EH (cell line): ENCODE measurements at places on chromosomes 6 and 20.

DNA sequence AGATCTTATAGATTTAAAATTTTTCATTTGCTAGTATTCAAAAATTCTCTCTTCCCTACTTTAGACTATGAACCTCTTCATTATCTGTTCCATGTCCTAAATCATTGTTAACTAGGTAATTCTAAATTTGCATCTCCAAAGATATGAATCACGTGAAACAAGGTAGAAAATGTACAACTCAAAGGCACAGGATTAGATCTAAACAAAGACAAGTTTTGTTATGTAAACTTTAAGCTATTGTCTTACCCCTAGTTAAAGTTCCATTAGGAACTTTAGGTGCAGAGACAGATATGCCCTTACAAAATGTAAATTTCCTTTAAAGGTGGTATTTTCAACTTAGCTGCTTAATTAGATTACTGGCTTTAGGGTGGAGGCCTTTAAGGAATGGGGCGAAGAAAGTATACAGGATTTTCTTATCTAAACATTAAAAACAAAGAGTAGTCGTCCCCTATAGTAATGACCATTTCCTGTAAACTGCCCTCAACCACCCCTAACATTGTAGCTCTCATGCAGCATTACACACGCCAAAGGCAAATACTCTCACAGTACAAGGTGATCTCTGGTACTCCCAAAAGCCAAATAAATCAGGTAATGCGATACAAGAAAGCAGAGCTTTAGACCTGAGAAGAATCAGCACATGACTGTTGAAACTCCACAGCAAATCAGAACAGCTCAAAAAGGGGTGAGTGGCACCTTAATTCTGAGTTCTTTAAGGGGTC, 57.4 kb upstream of the MRAP2 start:
- no peak for DNase-seq

DNA sequence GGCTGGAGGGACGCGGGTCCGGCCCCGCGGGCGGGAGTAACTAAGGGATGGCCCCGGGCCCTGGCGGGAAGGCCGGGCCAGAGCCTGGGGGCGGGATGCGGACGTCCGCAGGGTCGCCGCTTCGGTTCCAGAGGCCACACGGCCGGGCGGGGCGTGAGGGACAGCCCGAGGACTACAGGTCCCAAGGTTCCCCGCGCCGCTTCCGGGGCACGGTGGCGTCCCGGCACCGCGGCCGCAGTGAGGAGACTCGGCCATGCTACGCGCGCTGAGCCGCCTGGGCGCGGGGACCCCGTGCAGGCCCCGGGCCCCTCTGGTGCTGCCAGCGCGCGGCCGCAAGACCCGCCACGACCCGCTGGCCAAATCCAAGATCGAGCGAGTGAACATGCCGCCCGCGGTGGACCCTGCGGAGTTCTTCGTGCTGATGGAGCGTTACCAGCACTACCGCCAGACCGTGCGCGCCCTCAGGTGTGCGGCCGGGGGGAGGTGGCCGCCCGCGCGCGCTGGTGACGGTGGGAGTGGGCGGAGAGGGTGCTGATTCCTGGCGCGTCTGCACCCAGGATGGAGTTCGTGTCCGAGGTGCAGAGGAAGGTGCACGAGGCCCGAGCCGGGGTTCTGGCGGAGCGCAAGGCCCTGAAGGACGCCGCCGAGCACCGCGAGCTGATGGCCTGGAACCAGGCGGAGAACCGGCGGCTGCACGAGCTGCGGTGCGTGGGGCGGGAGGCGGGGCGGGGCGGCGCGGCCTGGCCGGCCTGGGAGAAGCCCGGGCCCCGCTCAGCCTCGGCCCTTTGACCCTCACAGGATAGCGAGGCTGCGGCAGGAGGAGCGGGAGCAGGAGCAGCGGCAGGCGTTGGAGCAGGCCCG, at the start of gene MRPS26:
TSS of gene MRPS26 (plus strand) at position 237 of the 861 bp plus-strand sequence. CDS start at position 254, 17 bp downstream.
- peak; percentile 89 for DNase-seq

- peak; percentile 3 for DNase-seq
Measured at GRCh38 chr6:149990661-149991471, 27.1 kb downstream of the ULBP1 start.

DNA sequence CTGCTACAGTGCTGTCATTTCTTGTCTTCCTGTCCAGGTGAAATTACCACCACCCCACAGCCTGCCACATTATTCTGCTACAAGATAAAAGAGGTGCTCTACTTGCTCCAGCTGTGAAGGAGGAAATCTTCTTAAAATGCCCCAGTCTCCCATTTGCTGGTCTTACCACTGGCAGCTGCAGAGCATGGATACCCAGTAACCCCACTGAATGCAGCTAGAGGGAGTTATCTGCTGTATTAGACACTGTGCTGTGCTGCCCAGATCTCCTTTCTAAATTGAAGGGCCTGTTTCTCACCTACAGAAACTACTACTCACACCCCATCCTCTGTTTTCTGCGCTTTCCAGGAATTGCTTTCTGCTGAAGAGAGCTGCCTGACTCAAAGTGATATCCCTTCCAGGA, 517.8 kb downstream of the PKHD1 start:
- DNase-seq, result no peak

- peak; percentile 24 for DNase-seq
Measured at GRCh38 chr6:35015996-35016395, 125.1 kb downstream of the TCP11 start.

GRCh38 chr6:122947355-122947754, 48.7 kb upstream of the CLVS2 start:
- no peak for DNase-seq

DNA sequence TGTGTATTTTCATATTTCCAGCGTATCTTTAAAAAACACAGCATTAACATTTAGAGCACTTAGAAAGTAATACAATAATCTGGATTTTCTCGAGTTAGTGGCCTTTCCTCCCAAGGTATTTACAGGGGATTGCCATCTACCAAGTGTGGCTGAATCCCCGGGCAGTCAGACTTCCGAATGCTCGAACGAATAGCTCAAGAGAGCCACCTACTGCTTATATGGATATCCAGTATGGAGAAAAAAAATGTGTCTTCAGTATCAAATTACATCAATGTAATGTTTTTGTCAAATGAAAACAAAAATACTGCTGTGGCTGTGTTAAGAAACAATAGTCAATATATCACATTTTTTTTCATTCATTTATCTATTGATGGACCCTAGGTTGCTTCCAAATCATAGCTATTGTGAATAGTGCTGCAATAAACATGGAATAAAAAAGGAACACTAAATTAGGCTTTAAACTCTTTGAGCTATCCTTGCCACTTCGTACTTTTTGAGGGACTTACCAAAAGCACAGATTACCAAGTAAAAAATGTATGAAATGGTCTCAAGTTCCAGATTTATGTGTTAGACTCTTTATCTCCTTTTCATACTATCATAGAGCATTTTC, 654.5 kb upstream of the PTCHD4 start:
- DNase-seq, result peak; percentile 66

DNA sequence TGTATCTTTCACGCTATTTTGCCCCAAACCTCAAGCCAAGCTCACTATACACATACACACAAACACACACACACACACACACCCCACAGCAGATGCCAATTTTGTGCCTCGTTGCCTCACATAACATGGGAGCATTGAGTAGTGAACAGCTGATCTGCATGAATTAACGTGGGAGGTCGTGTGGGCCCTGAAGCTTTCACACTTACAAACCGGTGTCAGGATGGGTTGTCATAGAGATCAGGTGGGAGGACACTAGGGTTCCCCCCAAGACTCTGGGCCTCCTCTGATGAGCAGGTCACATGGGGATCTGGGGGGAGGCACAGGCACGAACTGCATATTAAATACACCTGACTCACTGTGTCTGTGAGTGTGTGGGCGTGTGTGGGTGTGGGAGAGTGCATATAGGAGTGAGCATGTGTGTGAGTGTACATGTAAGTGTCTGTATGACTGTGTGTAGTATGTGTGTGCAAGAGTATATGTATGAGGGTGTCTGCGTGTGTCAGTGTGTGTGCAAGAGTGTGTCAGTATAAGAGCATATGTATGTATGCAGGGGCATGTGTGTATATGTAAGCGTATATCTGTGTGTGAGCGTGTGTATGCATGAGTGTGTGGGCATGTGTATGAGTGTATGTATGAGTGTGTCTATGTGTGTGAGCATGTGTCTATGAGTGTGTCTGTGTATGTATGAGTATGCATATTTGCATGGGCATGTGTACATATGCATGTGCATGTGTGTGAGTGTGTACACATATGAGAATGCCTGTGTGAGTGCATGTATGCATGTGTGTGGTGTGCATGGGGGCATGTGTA, 370.4 kb downstream of the PREX1 start:
- no peak for DNase-seq

DNA sequence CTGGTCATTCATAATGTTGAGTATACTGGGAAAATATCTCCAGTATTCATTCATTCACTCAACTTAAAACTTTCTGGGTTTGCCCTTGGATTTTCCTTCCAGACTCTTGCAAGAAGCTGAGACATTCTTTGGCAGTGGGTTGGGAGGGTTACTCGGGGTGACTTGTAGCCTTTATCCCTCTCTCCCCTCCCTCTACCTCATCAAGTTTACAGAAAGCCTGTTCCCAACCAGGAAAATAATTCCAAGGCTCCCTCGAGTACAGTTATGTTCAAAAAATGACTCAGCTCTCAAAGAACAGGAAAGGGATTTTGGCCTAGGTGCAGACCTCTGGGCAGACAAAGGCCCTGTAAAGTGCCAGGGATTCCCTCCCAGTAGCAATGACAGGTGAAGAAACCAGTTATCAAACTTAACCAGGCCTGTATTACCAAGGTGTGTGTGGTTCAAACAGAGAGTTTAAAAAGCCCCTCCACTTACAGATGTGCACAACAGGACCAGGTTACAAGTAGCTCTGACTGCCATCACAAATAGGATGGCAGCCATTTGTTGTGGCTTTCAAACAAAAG, 22.2 kb downstream of the FKBP1A start:
- peak; percentile 54 for DNase-seq

DNA sequence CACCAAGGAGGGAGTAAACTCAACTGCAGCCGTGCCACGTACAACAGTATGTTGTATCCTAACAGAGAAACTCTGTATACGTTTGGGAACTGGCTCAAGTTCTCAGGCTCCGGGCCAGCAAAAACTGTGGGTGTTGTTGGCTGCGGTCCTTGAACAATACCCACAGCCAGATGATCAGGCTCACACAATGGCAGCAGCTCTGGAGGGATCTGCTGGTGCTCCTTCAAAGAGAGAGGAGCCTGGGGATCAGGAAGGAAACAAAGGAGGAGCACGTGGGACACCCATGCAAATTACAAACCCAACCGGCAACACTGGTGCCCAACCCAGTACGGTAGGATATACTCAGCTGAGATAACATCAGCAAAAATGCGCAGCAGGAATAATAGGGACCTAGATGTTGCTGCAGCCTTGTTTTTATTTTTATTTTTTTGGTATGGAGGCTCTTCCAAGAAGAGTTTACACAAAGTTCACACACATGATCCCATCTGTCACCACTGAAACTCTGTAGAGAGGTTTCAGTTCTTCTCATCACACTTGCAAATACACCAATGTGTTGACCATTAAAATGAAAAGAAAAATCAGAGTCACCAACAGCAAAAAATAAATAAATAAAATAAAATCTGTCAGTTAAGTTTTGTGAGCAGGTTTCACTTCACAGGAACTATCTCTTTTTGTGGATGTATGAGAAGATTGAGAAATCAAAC, 41.2 kb upstream of the PDE10A start:
- no peak for DNase-seq

- no peak for DNase-seq
Measured at GRCh38 chr6:22302838-22303237, 6.0 kb upstream of the PRL start.

DNA sequence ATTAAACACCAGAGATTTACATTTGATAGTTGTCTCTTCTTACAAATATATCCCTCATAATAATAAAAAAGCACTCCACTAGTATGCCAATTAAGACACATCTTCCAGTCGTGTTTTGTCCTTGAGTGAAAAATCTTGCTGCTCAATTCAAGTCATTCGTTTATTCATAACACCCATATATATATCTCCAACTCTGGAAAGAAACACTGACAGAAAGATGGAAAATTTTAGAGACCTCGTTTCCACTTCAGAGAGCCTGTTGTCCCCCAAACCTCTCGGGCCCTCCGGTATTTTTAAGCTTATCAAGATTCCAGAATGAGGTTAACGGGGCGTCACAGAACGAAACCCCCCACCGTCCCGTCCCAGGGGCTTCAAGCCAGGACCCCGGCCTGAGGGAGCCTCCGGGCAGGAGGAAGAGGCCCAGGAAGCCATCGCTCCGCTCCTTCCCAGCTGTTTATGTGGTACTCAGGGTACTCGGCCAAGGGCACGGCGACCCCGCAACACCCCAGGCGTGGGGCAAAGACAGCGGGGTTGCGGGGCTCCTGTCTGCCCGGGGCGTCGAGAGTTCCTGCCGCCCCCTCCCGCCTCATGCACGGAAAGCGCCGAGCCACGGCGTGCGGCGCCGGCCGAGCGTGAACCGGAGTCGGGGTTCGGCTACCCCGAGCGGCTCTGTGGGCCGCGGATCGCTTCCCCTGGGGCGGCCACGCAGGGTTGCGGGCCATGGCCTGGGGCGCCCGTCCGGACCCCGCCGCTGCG, 623 bp upstream of the SNX9 start:
- DNase-seq, result no peak

DNA sequence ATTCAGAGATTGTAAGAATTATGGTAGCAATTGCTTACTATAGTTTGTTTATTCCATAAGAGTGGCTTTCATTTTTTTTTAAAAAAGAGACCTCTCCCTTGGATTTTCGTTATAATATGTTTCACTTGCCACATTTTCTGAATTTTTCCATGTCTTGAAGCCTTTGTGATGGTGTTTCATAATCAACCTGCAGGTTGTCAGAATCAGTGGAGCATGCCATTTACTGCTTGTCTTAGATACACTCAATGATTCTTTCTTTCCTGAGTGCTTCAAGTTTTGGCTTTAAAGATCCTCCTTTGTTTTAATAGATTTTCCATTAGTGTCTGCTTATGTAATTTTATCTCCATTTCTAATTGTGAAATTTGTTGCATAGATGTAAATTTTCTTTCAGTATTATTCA, 31.2 kb downstream of the KCNQ5 start:
- no peak for DNase-seq

DNA sequence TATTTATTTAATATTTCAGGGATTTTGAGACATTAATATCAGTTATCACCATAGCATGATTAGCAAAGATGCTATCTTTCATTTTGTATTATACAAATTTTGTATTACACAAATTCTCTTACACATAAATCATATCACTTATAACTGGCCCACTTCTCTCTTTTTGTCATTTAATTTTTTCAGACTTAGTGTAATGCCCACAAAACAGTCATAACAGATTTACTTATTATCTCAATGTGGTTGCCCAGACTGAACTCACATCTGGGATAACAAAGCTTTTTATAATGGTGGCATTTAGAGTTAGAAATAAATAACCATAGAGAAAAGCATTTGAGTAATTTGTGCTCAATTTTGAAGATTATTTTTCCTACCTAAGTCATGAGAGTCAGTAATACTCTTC, 148.3 kb downstream of the TFAP2B start:
- no peak for DNase-seq

DNA sequence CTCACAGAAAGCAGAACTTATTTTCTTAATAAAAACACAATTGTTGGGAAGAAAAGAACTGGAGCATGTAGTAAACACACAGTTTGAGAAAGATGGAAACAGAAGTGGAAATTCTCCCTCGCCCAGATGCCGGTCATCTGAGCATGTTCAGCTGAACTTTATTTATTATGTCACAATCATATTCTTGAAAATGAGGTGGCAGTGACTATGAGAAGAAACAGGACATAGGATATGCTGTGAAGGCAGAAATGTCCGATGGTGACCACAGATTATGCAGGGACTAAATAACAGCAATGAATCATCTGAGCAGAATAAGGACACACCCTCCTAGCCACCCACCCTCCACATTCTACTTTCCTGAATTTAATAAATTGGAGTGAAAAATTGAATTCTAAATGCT, 425.3 kb upstream of the NOX3 start:
- peak; percentile 68 for DNase-seq

GRCh38 chr6:139439349-139439748, 64.9 kb upstream of the CITED2 start:
- DNase-seq, result no peak
